ENCODE measurements at places on chromosomes 5 and 9. TPM values are rescaled to one million over a fixed set of nuclear protein-coding genes. Genes with fewer than 3 reads are reported as not detected.

GRCh38 chr5:144659634-144660227, 489.1 kb downstream of the KCTD16 start:
- DNase-seq, result no peak

DNA sequence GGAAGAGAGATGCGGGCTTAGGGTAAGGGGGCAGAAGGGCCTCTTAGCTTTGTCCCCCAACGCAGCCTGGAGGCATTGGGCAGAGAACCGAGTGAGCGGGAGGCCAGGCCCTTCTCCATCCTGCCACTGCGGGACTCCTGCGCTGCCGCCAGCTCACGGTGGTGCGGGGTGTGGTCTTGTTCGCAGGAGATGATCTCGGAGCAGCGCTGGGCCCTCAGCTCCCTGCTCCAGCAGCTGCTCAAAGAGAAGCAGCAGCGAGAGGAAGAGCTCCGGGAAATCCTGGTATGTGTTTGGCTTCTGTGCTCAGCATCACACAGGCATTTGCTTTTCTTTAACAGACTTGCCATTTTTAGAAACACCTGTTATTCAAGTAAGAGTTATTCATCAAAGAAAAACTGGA, 41.3 kb downstream of the LRSAM1 start:
- no peak for DNase-seq

DNA sequence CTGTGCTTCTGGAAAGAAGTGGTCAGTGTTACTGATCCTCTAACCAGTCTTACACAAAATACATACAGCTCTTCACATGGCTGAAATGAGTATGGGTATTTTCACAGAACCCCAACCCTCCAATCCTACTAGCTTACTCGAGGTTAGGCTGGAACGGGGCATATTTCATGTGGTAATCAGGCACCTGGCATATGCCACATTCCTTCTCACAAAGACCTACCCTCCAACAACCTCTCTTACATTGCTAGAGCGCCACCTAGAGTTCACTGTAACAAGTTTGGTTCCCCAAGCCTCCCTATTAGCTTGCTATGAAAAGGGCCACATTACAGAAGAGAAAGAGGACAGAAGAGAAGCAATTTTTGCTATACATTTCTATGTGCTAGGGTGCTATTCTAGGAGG, 597.3 kb downstream of the PRELID2 start:
- no peak for DNase-seq

- DNase-seq, result no peak
Observed at GRCh38 chr9:99006511-99006910, 62.8 kb downstream of the COL15A1 start.

The SAXO1 gene
- polyA plus RNA-seq, result not detected

The ANAPC2 gene
- polyA plus RNA-seq, result 22.6 TPM
